ENCODE measurements at places on chromosomes 13 and 19.

- DNase-seq = no peak
These were observed 51.0 kb downstream of the LYL1 start for GRCh38 chr19:13051557-13052165.

DNA sequence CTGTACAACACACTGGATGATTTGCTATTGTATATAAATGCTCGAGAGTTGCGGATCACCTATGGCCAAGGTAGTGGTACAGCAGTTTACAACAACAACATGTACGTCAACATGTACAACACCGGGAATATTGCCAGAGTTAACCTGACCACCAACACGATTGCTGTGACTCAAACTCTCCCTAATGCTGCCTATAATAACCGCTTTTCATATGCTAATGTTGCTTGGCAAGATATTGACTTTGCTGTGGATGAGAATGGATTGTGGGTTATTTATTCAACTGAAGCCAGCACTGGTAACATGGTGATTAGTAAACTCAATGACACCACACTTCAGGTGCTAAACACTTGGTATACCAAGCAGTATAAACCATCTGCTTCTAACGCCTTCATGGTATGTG lies 21.5 kb downstream of the OLFM4 start:
- no peak for DNase-seq

DNA sequence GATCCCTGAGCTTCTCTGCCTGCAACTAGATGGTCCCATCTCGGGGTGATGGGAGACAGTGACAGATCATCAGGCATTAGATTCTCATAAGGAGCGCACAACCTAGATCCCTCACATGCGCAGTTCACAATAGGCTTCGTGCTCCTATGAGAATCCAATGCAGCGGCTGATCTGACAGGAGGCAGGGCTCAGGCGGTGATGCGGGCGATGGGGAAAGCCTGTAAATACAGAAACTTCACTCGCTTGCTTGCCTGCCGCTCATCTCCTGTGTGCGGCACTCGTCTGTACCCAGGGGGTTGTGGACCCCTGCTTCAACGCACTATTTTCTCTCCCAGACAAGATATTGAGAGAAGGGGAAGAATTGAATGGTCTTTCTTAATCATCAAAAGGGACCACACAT lies 473.9 kb downstream of the ZNF536 start:
- no peak for DNase-seq

GRCh38 chr19:46495786-46496099 lies at the start of gene PNMA8B:
Gene PNMA8B, minus strand, starts transcription at chr19:46495867. Its CDS starts 402 bp downstream, at chr19:46495465.
- no peak for DNase-seq

- DNase-seq = no peak
These were observed 124.6 kb downstream of the FGF14 start for GRCh38 chr13:102277286-102277685.

- DNase-seq = no peak
These were observed 65.1 kb upstream of the GTF3A start for GRCh38 chr13:27359199-27359821.

GRCh38 chr19:23554548-23554947 lies 132.5 kb downstream of the ZNF675 start:
- no peak for DNase-seq
